Umbilical cord (tissue), 2 donors: ENCODE measurements at places on chromosomes 7 and 10.

DNA sequence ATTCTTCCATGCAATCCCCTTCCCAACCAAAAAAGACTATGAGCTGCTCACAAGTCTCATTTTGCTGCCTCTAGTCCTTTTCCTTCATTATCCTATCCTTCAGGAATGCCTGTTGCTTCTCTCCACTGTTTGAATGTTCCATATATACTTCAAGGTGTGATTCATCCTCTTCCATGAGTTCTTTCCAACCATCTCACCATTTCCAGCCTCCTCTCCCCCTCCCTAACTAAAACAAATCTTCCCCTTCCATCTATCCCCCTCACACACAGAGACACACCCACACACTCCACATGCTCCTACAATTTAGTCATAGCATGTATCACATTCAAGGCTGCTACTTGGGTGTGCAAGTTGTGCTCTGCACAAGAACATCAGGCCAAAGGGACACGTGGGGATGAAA, 254.3 kb downstream of the DYNC1I1 start:
- no peak for DNase-seq

DNA sequence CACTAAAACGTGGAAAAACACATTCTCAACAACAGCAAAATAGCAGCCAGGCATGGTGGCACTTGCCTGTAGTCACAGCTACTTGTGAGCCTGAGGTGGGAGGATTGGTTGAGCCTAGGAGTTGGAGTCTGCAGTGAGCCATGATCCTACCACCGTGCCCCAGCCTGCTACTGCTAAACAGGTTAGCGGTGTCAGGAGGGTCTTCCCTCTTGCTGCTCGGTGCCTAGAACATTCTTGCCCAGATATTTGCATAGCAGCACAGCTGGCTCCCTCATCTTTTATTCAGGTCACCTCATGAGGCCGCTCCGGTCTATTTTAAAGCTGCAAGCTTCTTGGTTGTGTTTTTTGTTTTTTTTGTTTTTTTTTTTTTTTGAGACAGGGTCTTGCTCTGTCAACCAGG, 2.9 kb upstream of the RABGEF1 start:
- no peak for DNase-seq

DNA sequence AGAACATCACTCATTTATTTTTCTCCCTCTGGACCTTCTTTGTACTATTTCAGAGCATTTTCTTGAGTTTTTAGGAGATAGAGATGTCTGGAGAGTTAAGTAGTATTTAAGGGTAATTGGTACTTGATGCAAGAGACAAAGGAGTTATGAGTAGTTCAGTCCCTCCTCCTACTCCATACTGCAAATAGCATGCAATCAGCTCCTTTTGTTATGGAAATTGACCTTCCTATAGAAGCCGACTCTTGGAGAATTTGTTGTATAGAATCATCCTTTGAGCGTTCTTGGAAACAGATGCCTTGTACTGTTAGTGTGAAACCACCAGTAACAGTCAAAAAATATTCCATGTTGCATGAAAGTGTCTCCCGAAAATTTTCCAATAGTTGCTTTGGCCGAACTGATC, 428.2 kb upstream of the GALNT17 start:
- no peak for DNase-seq

DNA sequence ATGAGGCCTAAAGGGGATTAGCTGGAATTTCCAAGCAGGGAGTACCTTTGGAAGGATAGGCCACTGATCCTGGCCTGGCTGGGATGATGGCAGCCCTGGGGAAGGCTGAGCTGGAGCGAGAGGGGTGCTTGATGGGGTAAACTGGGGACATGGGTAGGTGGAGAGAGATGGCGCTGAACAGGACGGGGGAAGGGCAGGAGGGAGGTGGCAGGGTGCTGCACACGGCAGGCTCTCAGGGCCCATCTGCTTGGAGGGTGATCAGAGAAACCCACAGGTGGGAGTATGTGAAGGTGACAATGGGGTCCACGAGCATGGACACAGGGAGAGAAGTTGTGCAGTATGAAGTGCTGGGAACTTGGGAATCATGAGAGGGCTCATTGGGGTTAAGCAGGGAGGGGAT, 10.3 kb downstream of the MAT1A start:
- no peak for DNase-seq

- peak; percentile 28 for DNase-seq
Observed at GRCh38 chr10:119205894-119206602, 1.3 kb upstream of the GRK5 start.

GRCh38 chr10:497898-498451, 191.5 kb downstream of the DIP2C start:
- DNase-seq, result no peak

GRCh38 chr7:66054063-66054462, 21.6 kb upstream of the ASL start:
- no peak for DNase-seq

- peak; percentile 80 for DNase-seq
Observed at GRCh38 chr7:11726794-11727155, 105.2 kb downstream of the THSD7A start.

- peak; percentile 24 for DNase-seq
Observed at GRCh38 chr7:69457595-69458504, 140.4 kb upstream of the AUTS2 start.

GRCh38 chr7:15131661-15132060, 229.1 kb upstream of the DGKB start:
- DNase-seq, result no peak

DNA sequence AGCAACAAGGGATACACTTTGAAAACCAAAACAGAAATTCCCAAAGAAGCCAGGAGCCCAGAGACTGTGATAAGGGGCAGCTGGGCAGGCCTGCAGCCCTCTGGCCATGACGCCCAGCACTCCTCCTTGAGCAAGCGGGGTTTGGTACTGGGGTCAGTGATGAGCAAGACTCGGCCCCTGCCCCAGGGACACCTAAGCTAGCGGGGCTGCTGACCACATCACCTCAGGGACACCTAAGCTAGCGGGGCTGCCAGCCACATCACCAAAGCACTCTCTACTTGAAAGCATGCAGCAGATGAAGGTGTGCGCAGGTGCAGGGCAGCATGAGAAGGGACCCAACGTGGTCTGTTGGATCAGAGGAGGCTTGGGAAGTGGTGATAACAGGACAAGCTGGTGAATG, 108.0 kb upstream of the PPP2R2D start:
- DNase-seq, result no peak

- no peak for DNase-seq
Observed at GRCh38 chr10:89475125-89475524, 60.3 kb downstream of the SLC16A12 start.

DNA sequence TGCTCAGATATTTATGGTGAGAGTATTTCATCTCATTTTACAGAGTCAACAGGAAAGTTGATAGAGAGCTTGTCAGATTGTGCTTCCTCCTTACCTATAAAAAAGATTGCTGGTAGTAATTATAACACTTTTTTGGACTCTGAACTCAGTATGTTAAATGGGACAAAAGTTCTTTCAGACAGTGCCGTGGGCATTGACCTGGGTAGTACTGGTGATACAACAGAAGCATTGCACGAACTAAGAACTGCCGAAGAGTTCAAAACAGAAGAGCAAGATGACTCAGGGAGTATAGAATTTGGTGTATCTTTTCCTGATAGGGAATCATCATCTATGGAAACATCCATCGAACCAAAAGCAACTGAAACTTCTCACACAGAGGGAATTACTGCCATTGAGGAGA, 58.6 kb downstream of the LOXL4 start:
- no peak for DNase-seq

GRCh38 chr10:3820255-3820654, 35.2 kb upstream of the KLF6 start:
- peak; percentile 63 for DNase-seq

DNA sequence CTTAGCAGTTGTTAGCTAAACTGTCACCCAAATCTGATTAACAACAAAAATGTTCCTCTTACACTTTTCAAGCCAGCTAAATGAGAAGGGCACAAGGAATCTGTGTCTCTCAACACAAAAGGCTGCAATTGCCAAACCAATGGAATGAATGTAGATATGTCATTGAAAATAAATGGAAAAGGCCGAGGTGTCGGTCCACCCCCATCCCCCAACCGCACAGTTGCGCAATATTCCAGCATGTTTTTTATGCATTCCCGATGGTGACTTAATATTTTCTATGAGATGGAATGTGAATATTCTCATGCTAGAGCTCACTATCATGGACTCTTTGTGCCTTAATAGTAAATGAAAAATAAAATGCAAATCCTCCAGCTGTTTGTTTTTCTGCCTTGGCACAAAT, 181.6 kb upstream of the LRGUK start:
- no peak for DNase-seq

DNA sequence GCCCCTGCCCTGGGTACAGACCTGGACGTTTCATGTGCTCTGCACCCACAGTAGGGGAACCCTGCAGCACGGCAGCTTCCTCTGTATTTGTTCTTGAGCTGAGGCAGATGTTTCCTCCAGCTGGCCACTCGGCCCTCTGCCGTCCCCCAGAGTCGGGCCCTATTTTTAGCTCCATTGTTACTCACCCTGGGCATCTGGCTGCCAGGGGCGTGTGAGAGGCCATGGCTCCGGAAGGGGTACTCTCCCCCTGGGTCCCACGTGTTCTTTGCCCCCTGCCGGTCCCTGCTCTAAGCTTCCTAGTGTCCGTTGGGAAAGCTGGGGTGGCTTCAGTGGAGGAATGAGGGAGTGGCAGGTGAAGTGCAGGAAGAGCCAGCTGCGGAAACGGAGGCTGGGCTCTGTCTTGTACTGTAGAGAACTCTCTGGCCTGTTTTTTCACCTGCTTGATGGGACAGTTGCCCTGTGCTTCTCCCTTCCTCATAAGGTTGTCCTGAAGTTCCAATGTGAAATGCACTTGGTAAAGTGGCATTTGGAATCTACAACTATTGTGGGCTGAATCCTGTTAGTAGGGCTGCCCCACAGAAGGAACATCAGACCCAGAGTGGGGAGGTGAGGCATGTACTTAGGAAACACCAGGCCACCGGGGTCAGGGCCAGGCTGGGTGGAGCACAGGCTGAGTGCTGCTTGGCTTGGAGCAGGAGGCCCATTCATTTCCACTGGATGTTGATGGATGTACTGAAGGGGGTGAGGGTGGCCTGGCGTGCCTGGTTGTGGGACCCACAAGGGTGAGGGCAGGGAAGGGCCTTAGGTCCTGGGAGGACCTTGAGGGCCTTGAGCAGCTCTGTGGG, 30.6 kb downstream of the PALD1 start:
- DNase-seq, result peak; percentile 50

- DNase-seq, result no peak
Observed at GRCh38 chr10:36094096-36094495, 452.0 kb upstream of the FZD8 start.

DNA sequence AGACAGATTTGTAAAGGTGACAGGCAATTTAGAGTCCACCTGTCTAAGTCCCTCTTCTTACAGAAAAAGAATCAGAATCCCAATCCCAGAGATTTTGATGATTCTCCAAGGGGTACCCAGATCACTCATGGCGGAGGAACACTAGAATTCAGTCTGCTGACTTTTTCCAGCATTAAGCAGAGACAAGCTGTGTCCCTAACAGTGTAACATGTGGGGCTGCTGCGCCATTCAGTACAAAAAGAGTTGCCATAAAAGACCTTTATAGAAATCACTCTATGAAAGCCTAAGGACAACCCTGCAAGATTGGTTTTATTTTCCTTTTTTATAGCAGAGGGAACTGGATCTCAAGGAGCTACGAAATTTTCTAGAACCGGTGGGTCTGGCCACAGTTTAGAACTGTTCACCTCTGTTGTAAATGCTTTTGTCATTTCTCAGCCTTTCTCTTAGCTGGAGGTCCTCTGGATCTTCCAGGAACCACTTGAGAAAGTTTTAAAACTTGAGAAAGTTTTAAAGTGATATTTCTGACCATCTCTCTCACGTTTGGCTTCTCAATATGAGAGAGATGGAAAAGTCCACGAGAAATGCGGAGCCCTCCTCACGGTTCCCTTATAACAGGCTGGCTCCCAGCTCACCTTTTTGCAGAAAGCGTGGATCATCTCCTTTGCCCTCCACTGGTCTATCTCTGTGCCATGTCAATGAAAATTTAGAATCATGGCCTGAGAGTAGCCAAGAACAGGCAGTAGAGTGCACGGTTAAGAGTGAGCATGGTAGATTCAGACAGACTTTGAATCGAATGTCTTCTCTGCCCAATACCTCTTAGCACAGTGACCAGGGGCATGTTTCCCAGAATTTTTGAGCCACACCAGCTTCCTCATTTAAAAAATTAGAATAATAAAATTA, 826 bp downstream of the GIMAP7 start:
- no peak for DNase-seq

DNA sequence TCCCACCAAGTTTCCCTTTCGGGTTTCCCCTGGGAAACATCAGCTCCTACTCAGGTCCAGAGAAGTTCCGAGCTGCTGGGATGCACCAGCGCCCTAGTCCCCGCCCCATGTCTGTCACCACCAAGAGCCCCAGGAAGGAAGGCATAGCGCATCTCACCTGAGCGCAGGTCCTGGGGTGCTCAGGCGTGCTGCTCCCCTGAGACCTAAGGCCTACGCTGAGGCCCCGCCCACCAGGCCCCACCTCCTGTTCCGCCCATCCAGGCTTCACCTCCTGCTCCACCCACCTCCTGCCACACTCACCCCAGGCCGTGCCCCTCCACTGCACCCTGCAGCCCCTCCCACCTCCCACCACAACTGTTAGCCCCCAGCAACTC, 1.2 kb upstream of the TFR2 start:
- no peak for DNase-seq

DNA sequence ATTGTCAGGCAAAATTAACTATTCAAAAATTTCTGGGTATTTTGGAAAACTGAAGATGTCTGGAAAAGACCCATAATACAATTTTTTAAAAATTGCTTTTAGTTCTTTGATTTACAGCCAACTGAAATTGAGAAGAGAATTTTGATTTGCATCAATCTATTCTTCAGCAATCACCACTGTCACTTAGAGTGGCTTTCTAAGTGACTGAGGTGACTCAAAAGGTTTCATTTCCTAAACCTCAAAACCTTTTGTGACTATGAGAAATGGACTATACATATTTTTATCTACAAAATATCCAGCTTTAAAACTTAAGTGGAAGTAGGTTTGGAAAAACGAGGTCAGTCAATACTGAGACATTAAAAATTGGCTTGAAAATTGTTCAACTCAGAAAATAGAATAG, 60.0 kb downstream of the ENO4 start:
- DNase-seq, result no peak

DNA sequence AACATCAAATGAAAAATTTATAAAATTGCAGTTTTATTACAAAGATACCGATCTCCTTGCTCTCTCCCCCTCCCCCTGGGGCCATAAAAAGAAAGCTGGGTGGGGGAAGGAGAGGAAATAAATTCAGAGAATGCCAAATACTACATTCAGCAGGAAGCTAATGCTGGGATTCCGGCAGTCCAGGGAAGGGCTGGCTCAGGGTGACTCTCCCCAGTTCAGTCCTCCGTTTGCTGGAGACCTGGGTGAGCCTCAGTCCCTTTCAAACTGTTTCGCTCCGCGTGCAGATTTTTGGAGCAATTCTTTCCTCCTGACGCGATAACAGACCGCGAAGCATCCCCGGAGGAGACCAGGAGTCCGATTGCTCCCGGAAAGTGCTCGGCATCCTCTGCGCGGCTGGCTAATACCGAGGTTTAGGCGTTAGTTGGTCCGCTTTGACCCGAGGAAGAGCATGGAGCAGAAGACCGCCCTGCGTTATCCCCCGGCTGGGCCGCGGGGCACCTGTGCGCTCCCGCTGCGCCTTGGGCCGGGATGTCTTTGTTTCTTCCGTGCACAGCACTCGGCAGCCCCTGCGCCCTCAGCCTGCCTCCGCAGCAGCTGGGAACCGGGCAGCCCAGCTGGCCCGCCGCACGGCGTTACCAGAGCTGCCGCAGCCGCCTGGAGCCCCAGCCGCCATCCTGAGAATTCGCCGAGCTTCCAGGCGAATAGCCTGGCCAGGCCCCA, 3.9 kb upstream of the HOXA2 start:
- no peak for DNase-seq

- DNase-seq, result no peak
Observed at GRCh38 chr10:3740157-3740871, 44.7 kb downstream of the KLF6 start.
